Prostate gland (tissue), 2 donors: ENCODE measurements at places on chromosomes 1 and 21.
A peak's percentile ranks its signal among the peaks of the same experiment; 100 is the strongest.

GRCh38 chr1:152924191-152924590 lies 15.8 kb downstream of the IVL start:
- no peak for DNase-seq

GRCh38 chr21:38968887-38969543 lies 163.3 kb downstream of the ETS2 start:
- DNase-seq, result no peak

DNA sequence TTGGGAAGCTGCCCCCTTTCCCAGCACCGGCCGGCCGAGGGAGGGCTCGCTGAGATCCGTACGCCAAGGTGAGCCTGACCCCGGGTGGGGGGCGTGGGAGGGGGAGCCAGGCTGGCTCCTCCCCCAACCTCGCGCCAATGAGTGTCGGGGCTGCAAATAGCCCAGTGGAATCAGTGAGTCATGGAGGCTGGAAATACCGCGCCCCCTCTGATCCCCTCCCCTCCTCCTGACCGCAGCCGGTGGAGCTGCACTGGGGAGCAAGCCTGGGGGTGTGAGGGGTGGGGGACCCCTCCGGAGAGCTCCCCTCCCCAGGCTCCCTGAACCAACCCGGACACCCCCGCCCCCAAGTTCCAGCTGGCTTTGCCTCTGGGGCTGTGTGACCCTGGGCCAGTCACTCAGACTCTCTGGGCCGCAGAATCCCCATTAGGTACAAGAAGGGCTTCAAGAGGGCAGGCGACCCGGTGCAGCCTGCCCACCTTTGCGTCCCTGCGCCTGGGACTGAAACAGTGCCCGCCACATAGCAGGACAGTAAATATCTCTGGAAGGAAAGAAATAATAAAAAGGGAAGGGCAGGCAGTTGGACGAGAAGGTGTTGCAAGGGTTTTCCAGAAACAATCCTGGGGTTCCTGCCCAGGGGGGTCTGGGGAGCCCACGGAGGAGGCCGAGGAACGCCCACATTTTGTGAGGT lies 4.5 kb downstream of the HSPB7 start:
- DNase-seq, result peak; percentile 59

DNA sequence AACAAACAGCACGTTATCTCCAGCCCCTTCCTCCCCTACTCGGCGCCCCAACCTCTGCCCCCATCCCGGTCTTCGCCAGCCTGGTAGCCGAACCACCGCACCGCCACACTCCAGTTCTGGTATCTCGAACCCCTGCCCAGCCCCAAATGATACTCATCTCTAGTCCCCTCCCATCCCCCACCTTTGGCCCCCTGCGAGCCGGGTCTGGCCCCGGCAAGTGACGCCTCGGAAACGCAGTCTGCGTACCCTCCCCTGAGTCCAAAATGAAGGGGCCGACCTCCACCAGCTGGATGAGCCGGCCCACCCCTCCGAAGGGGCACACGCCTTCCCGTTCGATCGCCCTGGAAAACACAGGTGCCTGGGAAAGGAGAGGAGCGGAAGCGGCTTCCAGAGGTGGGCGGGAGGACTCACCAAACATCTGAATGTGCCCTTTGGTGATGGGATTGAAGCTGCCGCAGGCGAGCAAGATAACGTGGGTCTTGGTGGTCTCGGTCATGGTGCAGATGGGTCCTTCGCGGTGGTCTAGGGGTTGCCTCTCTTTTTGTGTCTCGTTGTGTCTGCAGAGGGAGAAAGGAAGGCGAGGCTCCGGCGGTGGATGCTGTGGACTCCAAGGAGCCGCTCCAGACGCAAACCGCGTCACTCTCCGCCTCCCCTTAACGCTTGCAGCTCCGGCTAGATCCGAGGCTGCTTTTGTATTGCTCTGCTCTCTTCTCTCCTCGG lies at the start of gene NMNAT2:
Gene NMNAT2 (minus strand): TSS at position 609 of the 720 bp plus-strand sequence. CDS start 113 bp downstream, at position 496.
- DNase-seq, result no peak

DNA sequence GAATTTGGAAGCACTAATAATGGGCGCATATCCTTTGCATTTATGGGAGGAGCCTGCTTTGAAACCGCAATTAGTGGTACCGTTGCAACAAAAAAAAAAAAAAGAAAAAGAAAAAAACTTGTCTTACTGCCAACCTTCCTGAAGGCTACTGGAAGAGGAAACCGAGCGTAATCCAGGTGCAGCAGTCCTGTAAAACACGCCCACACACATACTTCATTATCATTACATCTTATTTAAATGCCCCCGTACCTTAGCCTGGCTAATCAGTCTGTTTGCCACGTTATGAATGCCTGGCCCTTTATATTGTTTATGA lies 686 bp upstream of the ZNF281 start:
- DNase-seq, result no peak
